ENCODE measurements at places on chromosomes 2 and 18.

- no peak for DNase-seq
These were observed 62.8 kb downstream of the NBEAL1 start for GRCh38 chr2:203077451-203077850.

DNA sequence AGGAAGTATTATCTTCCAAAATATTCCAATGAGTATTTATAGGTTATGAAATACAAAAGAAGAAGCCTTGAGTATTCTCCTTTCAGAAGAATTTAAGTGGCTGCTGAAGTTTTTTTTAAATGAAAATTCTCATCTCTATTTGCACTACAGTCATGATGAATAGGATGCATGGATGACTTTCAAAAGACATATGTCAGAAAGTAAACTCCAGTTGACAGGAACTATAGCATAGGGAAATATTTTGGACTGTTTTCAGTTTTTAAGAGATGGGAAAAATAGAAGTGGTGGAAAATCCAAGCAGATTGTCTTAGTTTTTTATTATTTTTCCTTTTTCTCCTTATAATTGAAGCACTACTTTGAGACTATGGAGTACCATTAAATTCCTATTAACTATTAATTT lies 825.1 kb upstream of the FSHR start:
- DNase-seq, result no peak

GRCh38 chr2:229920011-229920641 lies 1.7 kb downstream of the TRIP12 start:
- DNase-seq, result peak; percentile 51

DNA sequence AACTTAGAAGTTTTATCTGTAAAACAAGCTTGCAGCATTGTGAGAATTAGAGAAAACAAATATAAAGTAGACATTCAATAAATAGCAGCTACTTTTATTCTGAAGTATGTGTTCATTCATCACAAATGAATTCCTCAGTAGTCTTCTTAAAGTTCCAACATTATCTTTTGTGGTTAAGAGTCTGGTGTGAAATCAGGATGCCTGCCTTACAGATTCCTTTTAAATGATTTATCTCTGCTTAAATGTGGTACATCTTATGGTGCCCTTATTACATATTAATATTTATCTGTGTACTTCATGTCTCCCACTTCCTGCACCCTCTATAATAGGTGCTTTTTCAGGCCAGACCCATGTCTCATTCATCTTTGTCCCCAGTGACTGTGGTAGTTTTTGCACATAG lies 595.0 kb downstream of the STK39 start:
- DNase-seq, result no peak

DNA sequence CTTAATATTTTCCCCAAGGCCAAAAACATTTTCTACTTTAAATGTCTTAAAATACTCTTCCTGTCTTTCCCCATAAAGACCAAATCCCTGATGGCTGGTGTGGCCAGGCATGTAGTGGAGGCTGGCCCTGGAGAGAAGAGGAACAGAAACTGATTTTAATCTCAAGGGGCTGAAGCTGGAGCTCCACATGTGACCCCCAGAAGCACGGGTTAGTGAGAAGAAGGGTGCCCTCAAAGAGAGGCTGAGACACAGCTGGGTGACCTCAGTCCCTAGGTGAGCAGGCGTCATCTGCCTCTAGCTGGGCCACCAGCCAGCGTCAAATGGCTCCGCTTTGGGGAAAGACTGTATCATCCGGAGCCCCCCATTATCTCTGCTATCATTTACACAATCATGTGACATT lies 19.3 kb upstream of the TMEM18 start:
- no peak for DNase-seq

DNA sequence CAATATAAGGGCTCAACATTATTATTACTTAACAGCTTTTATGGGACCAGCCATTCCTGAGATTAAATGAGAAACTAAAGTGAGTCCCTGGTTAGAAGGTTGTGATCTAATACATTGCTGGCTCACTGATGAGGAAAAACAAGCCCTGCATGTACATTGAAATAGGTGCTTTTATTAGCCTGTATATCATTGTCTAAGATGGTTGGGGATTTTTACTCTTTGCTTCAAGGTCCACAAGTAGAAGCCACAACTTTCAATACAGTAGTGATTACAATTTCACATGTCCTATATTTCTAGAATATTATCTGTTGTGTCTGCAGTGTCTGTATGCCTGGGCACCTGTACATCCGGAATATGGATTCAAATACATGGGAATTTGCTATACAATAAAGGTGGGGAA lies 104.1 kb upstream of the FZD5 start:
- no peak for DNase-seq

DNA sequence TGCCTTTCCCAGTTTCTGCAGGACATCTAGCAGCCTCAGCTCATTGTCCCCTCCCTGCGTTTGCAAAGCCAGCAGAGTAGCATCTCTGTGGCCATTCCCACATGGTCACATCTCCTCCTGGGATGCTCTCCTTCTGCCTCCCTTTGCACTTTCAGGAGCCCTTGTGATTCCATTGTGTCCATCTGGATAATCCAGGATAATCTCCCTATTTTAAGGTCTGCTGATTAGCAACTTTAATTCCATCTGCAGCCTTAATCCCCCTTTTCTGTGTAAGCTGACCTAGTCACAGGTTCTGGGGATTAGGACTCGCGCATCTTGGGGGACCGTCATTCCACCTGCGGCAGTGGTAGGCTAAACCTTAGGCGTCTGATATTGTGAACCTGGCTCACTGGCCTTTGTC lies 70.7 kb downstream of the NEDD4L start:
- no peak for DNase-seq

- no peak for DNase-seq
These were observed 1.7 kb downstream of the IL1RL1 start for GRCh38 chr2:102313025-102313424.

DNA sequence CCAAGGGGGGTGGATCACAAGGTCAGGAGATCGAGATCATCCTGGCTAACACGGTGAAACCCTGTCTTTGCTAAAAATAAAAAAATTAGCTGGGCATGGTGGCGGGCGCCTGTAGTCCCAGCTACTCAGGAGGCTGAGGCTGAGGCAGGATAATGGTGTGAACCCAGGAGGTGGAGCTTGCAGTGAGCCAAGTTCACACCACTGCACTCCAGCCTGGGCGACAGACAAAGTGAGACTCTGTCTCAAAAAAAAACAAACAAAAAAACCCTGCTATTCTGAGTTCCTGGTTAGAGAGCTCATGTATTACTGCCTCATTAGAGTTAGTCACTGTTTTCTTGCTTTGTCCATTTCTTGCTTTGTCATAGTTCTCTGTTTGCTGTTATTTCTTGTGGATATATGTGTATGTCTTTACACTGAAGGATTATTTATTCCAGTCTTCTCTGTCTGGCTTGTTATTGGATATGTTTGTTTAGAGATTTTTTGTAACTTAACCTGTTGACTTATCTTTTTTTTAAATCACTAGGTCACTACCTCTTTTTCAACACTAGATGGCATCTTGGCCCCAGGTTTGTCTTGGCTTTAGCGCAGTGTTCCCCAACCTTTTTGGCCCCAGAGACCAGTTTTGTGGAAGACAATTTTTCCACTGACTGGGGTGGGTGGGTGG lies 17.0 kb downstream of the TTLL4 start:
- no peak for DNase-seq

- no peak for DNase-seq
These were observed 15.7 kb downstream of the FAM98A start for GRCh38 chr2:33583194-33583938.

GRCh38 chr2:60679036-60679780 lies 76.9 kb upstream of the PAPOLG start:
- DNase-seq, result no peak

DNA sequence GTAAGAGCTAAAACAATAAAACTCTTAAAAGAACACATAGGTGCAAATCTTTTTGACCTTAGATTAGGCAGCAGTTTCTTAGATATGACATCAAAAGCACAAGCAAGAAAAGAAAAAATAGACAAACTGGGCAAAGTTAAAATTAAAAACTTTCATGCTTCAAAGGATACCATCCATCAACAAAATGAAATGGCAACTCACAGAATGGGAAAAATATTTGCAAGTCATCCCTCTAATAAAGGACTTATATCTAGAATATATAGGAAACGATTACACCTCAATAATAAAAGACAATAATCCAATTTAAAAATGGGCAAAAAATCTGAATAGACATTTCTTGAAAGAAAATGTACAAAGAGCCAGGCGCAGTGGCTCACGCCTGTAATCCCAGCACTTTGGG lies 29.5 kb upstream of the ALMS1 start:
- DNase-seq, result no peak

- DNase-seq, result no peak
These were observed 38.5 kb downstream of the SH2D6 start for GRCh38 chr2:85457043-85457442.

DNA sequence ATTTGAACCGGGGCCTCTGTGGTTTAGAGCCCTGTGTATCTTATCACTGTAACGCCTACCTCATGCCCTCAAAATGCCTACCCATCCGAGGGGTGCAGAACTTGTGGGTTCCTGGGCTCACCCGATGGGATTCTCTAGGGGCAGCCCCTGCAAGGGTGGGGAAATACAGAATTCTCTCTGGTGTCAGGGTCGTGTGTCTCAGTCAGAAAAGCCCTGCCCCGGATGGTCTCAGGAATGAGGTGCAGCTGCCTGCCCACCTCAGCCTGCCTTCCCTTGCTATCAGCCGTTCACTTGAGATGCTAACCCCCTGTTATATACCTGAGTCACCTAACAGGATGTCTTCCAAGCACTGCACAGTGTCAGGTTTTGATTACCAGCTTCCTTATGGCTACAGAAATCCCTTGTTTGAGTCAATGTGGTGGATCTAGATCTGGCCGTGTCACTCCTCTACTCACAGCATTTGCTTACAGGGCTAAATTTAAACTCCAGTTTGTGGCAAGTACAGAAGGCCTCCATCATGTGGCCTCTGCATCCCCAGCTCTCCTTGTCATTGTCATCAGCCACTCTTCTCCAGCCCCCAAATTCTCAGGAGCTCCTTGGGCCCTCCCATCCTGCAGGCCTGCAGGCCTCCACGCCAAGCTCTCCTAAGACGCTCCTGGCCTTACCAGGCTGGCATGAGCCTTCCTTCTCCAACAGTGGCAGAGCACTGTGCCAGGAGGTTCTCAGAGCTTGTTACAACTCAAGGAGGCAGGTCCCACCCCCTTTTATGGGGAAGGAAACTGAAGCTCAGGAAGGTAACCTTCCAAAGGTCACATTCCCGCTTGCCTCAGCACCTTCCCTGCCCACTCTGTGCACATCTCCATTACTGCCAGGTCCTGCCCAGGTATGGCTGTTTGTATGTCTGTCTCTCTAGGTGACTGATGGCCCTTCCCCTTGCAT lies 14.3 kb upstream of the MAP3K2 start:
- no peak for DNase-seq

GRCh38 chr18:3248062-3248657 lies 559 bp downstream of the MYL12A start:
- DNase-seq, result peak; percentile 29

DNA sequence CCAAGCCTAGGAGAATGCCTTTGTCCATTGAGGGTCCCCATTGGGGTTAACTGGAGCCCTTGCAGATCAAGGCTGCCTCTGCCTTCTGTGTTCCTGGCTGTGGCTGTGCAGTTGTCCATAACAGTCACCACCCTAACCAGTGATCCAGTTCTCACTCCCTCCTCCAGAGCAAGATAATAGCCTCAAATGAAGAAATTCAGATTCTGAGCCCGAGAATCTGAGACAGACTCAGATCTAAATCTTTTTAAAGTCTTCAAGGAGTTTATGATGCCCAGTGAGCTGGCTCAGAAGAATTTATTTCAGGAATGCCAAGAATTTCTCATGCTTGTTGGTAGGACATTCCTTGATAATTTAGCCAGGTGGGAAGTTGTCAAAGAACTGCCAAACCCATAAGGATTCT lies 44.3 kb upstream of the RAB6C start:
- no peak for DNase-seq

DNA sequence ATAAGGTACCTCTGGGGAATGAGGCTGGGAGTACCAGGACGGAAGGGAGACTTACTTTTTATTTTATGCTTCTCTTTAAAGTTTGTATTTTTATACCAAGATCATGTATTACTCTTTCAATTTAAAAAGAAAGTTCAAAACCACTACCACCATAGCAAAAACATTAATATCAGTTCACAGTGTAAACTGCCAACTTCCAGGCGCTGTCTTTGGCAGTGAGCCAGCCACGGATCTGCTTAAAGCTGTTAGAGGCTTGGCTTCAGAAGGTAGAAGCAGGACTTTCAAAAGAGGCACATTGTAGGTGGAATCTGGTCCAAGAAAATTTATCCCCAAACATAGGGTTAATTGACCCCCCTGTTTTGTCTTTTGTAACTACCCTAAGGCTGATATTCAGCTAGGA lies 74.8 kb downstream of the B3GNT2 start:
- DNase-seq, result no peak

GRCh38 chr2:156541229-156541628 lies 105.0 kb downstream of the GPD2 start:
- no peak for DNase-seq

GRCh38 chr18:38028946-38029345 lies 463.3 kb upstream of the CELF4 start:
- no peak for DNase-seq

DNA sequence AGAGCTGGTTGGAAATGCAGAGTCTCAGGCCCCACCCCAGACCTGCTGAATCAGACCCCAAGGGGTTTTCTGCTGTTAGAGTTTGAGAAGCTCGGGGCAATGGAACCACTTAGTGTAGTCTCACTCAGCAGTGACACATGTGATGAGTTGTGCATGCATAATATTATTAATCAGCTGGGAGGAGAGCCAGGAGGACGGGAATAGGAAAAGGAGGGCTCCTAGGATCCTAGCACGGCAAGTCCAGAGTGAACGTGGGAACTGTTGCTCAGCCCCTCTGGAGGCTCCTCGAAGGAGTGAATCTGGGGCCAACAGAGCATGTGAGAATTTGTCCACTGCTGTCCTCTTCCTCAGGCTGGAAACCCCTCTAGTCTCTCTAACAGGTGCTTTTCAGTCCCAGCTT lies 87.1 kb downstream of the HS1BP3 start:
- no peak for DNase-seq

DNA sequence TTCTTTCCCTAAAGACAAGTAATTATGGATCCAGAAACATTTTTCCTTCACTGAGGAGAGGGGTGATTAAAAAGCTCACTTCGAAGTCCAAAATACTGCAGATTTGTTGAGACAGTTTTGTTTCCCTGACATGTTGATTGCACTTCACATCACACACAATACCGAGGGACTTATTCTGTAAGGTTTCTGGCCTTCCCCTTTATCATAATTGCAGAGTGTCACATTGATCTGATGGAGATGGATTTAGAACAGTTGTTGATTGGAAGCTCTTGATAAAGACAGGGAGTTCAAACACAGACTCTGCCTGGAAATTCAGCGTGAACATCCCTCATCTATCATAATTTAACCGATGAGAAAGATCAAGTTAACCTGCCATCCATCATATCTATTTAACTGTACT lies 163.6 kb downstream of the PTPRM start:
- no peak for DNase-seq

DNA sequence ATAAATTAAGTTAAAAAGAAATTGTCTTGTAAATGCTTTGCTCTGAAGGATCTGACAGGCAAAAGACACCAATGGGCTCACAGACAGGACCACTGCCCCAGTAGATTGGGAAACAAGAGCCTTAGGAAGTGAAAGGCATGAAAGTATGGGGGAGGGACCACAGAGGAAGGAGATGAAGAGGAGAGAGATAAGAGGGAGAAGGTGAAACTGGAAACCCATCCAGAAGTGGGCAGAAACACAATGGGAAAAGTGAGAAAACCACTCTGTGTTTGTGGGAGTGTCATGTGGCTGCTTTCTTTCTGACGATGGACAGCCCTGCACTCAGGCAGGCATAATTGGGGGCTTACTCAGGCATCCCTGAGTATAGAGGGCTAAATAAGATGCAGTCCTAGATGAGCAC lies 101.5 kb upstream of the STON1 start:
- DNase-seq, result no peak

- DNase-seq, result no peak
These were observed 134.2 kb downstream of the LAMA1 start for GRCh38 chr18:6983366-6983765.

GRCh38 chr2:15069149-15069548 lies 436.6 kb downstream of the LRATD1 start:
- DNase-seq, result no peak
